ENCODE measurements at places on chromosomes 7 and 10. TPM values are rescaled to one million over a fixed set of nuclear protein-coding genes. Genes with fewer than 3 reads are reported as not detected.

The STAG3 gene
- total RNA-seq = 0.23 TPM

The CCL24 gene
- not detected for total RNA-seq

The TAS2R4 gene
- 0.07 TPM for total RNA-seq

The PPP1R3C gene
- 28.1 TPM for total RNA-seq

The BAZ1B gene
- 55.5 TPM for total RNA-seq

The KCNMA1 gene
- total RNA-seq = 68.8 TPM

The BRAT1 gene
- total RNA-seq = 19.4 TPM

The NACAD gene
- 0.40 TPM for total RNA-seq

The CTAGE8 gene
- not detected for total RNA-seq

The CALN1 gene
- total RNA-seq = not detected

The GDF10 gene
- total RNA-seq = not detected

The TRIM73 gene
- 1.2 TPM for total RNA-seq

The COMMD3 gene
- 54.5 TPM for total RNA-seq

The PLEKHS1 gene
- 0.06 TPM for total RNA-seq

The IFT22 gene
- 51.3 TPM for total RNA-seq

The AASS gene
- 0.12 TPM for total RNA-seq

The HOXA1 gene
- total RNA-seq = 2.5 TPM

The H2BK1 gene
- not detected for total RNA-seq

The LRRN3 gene
- 0.04 TPM for total RNA-seq

The AOAH gene
- total RNA-seq = not detected

The HOXA13 gene
- 1.7 TPM for total RNA-seq

The OR2A25 gene
- not detected for total RNA-seq

The BTBD16 gene
- 0.57 TPM for total RNA-seq

The KLF14 gene
- 0.08 TPM for total RNA-seq
